Nasal cavity respiratory epithelium epithelial cell of viscerocranial mucosa (primary cell): ENCODE measurements at places on chromosomes 16 and 17. TPM values are rescaled to one million over a fixed set of nuclear protein-coding genes. Genes with fewer than 3 reads are reported as not detected.

EPX gene
- not detected in 2 replicates for total RNA-seq

HSPB9 gene
- not detected in 2 replicates for total RNA-seq

VASN gene
- 4.4 and 11.5 TPM in 2 replicates for total RNA-seq

ALOX15 gene
- 0.07 TPM in 1 of 2 replicates, not detected in the other for total RNA-seq

CCL3 gene
- total RNA-seq = not detected in 2 replicates

CDC42EP4 gene
- total RNA-seq = 35.9 and 108 TPM in 2 replicates
